ENCODE measurements at places on chromosomes 1 and 21. TPM values are rescaled to one million over a fixed set of nuclear protein-coding genes. Genes with fewer than 3 reads are reported as not detected.

DNA sequence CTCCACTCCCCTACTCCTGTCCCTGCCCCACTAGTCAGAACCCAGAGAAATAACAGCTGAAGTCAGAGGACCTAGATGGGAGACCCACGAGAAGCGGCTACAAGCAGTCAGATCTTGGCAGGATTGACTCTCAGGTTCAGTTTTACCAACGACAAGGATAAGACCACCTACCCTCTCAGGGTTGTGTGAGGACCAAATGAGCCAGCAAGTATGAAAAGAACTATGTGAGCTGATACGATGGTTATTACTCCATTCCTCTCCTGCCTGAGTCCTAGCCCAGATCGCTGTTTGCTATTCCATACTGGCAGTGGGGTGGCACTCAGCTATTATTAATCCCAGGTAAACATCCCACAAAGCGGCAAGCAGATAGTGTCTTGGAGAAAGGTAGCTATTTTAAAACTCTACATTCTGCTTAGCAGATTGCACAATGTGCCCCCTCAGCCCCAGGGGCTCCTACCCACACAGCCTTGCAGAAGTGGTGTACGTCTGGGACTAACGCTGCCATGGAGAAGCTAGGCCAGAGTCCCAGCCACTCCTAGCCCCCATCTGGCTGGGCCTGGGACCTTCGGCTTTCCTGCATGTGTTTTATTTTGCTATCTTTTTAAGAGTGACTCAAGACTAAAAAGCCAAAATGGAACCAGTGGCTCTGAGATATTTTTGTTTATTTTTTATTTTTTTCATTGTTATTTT lies 58.9 kb downstream of the CD46 start:
- DNase-seq, result no peak

DNA sequence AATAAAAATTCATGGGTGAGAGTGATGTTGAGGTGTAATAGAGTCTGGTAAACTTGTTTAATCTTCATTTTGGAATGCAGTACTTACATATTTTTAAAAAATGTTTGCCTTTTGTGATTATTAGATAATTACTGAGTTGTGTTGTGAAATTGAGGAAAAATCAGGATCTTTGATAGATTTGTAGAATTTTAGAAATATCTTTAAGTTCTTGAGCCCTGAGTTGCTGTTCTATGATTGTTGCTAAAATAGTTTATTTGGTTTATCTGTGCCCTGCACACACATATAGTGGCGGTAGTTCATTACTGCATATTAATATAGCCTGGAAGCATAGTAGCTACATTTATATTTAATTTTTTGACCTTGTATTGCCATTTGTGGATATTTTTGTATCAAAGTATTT lies 1.6 kb downstream of the B3GALT2 start:
- no peak for DNase-seq

GRCh38 chr1:178034676-178035075 lies 59.2 kb upstream of the RASAL2 start:
- no peak for DNase-seq

DNA sequence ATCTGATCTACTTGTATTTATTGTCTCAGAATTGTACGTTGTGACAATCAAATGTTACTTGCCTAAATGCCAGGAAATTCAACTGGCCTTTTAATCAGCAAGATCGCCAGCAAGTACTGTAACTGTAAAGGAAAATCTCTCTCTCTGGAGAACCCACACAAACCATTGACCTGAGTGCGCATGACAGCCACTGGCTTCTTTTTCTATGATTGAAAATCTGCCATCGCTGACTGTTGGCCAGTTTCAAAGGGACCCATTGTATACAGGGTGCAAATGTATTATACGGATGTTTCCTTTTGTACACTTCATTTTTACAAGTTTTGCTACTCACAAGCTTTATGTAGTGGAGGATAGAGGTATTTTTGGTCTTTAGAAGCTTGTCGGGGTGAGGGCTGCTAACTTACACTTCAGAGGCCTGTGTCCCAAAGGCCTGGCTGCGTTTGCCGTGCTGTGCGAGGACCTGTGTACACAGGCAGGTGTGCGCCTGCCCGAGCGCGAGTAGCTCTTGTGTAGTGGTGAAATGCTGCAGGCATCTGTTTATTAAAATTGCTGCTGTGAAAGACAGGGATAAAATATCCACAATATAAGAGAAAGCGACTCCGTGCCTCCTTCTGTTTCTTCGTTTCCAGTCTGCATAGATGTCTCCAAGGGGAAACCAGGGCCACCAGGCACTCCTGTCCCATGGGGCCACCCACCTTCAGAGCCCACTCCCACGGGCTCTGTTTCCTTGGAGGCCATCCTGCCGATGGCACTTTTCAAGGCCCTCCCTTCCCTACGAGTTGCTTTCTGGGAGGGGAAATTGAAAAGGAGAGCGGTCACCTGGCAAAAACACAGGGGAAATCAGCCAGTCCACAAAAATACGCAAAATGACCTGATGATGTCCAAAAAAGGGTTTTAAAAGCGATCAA lies 25.3 kb upstream of the TRAPPC10 start:
- DNase-seq, result no peak

DNA sequence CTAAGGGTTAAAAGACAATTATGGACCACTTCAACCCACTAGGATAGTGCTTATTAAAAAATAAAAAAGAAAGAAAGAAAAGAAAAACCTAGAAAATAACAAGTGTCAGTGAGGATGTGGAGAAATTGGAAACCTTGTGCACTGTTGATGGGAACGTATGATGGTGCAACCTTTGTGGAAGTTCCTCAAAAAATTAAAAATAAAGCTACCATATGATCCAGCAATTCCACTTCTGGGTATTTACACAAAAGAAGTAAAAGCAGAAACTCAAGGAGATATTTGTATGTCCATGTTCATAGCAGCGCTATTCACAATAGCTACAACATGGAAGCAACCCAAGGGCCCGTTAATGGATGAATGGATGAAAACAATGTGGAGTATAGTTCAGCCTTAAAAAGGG lies 115.2 kb upstream of the ATP1A1 start:
- DNase-seq, result no peak

- DNase-seq, result peak; percentile 39
Observed at GRCh38 chr21:40300300-40300699, 433.1 kb downstream of the PCP4 start.

- DNase-seq, result peak; percentile 80
Observed at GRCh38 chr1:81920245-81920740, 119.6 kb downstream of the ADGRL2 start.

RGS16 gene
- total RNA-seq, result 1.9 TPM

PADI4 gene
- not detected for total RNA-seq

CELA3A gene
- total RNA-seq, result not detected

GRCh38 chr1:167249702-167250101 lies 29.0 kb downstream of the POU2F1 start:
- no peak for DNase-seq

- no peak for DNase-seq
Observed at GRCh38 chr1:239140968-239141367, 245.4 kb upstream of the CHRM3 start.

DNA sequence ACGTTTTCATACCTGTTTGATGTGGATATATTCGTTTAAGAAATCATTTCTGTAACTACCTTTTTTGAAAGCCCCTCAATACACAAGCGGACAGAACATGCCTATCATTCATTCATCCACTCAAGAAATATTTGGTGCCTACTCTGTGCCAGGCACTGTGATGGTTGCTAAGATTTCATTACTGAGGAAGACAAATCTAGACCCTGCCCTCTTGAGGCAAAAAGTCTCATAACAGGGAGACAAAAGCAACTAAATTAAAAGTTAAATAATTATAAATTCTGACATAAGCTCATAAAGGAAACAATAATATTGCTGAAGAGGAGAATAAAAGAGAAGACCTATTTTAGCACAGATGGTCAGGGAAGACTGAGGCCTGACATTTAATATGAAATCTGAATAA lies 203.5 kb upstream of the ZNHIT6 start:
- DNase-seq, result peak; percentile 13

DNA sequence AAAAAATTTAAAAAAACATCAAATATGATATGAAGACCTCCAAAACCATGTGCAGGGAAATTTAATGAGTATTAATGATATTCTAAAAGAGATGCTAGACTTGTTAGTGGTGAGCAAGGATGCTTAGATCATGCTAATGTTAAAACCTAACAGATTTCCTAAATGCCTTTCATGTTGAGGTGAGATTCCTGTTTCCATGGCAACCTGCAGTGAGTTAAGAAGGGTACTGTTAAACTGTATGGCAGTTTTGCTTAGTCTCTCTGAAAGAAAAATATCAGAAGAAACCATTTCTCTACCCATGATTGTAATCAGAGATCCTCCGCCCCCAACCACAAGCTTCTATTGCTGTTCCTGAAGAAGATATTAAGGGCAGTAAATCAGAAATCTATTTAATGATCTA lies 321.6 kb upstream of the LRRC7 start:
- DNase-seq, result no peak

B4GALT2 gene
- total RNA-seq, result 83.3 TPM

Measured in cardiac muscle cell (in vitro differentiated cells and primary cell).